Activated CD4-positive, alpha-beta memory T cell treated with anti-CD3 and anti-CD28 coated beads for 36 hours (primary cell): ENCODE measurements at places on chromosomes 5 and 9. TPM values are rescaled to one million over a fixed set of nuclear protein-coding genes. Genes with fewer than 3 reads are reported as not detected.

DNA sequence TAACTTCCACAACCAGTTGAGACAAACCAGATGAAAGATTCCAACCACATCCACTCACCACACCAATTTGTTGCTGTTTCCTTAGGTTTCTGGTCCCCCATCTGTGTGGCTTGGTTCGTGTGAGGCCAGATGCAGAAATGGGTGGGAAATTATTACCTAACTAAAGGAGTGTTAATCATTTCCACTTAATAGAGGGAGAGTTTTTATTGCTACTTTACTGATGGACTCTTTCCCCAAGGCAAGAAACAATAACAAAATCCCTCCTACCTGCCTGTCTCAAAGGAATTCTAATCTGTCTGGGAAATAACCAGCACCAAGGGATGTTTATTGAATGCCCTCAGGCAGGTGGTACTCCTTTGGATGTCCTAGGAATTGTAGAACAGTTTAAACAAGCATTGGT lies 76.3 kb downstream of the TMEM167A start:
- no peak overlapping the region for H3K27ac ChIP-seq
- H3K4me3 ChIP-seq, result no peak overlapping the region
- no peaks in the 10 kb centered on the region for H3K27me3 ChIP-seq
- H3K4me1 ChIP-seq, result no peaks in the 10 kb centered on the region
- H3K36me3 ChIP-seq, result no peaks in the 10 kb centered on the region

DNA sequence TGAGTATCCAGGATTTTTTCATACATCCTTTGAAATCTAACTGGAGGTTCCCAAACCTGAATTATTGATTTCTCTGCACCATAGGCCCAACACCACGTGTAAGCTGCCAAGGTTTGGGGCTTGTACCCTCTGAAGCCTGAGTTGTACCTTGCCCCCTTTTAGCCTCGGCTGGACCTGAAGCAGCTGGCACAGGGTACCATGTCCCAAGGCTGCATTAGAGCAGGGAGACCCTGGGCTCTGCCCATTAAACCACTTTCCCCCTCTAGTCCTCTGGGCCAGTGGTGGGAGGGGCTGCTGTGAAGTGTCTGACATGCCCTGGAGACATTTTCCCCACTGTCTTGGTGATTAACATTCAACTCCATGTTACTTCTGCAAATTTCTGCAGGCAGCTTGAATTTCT lies 532.9 kb upstream of the NUDT12 start:
- no peak overlapping the region for H3K4me3 ChIP-seq
- DNase-seq, result no peak
- no peaks in the 10 kb centered on the region for H3K36me3 ChIP-seq
- no peaks in the 10 kb centered on the region for H3K27me3 ChIP-seq
- no peaks in the 10 kb centered on the region for H3K4me1 ChIP-seq

Gene ENHO
- 0.36 TPM for total RNA-seq

Gene SPATA31C1
- not detected for total RNA-seq

DNA sequence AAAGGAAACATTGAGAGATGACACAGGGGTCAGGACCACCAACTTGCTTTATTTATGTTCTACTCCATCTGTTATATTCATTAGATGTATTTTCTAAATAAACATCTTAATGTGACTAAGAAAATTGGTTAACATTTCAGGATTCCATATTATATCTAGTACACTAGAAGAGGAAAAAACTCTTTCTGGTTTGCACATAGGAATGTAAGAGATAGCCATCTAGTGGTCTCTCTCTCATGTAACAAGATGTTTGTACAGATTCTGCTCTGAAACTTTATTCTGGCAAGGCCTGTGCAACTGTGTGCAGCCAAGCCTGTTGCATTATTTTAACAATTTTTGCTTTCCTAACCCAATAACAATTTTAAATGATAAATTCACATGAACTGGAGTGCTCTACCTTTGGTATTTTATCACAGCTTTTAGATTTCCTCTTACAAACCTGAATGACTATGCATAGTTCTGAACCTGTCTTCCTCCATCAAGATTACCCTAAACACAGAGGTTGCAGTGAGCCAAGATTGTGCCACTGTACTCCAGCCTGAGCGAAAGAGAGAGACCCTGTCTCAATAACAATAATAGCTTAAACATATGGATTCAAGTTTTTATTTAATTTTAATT lies 148.2 kb downstream of the GIN1 start:
- no peak overlapping the region for H3K27ac ChIP-seq
- no peak overlapping the region for H3K4me3 ChIP-seq
- H3K27me3 ChIP-seq, result no peaks in the 10 kb centered on the region
- H3K36me3 ChIP-seq, result peaks cover 10% of the 10 kb centered on the region
- H3K4me1 ChIP-seq, result no peaks in the 10 kb centered on the region
- DNase-seq, result no peak

Gene PCDHGA10
- 0.10 TPM for total RNA-seq

DNA sequence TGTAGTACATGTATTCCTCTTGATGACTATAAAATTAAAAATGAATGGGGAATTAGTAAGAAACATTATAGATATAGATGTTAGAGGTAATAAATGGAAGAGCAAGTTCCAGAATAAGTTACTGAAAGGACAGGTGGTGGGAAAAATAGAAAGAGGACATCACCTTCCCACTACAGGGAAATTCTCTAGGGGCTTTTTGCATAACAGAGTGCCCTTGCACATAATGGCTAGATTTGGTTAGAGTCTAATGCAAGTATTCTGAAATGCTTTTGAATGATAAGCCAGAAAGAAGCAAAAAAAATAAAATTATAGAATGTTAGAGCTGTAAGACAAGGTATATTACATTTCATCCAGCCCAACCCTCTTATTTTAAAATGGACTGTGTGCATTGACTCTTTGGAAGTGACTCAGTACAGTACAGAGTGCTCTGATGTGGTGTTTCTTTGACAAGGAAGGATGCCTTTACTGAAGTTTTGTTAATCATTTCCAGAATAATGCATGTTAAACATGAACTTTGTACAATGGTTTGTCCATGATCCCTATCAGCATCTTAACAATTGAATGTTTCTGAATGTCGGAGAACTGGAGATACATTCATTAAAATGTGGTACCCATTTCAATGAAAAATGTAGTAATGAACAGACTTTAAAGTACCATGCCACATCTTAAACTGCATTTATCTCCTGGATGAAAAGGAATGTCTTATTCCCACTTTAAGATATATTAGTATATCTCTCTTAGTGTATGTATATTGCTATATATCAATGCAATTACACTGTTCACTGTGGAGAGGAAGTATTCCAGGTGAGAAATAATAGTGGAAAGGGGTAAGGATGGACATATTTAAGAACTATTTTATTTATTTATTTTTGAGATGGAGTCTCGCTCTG lies 391.1 kb downstream of the ADGRV1 start:
- H3K36me3 ChIP-seq, result no peaks in the 10 kb centered on the region
- no peak overlapping the region for H3K4me3 ChIP-seq
- no peak for DNase-seq
- no peak overlapping the region for H3K27ac ChIP-seq

Gene OR13C9
- not detected for total RNA-seq
